ENCODE measurements at places on chromosomes 5 and 9. TPM values are rescaled to one million over a fixed set of nuclear protein-coding genes. Genes with fewer than 3 reads are reported as not detected.

- no peaks in the 10 kb centered on the region for H3K27me3 ChIP-seq
- no peak overlapping the region for H3K27ac ChIP-seq
- no peaks in the 10 kb centered on the region for H3K36me3 ChIP-seq
- H3K4me1 ChIP-seq: no peaks in the 10 kb centered on the region
Observed at GRCh38 chr9:82606492-82607382, 456.2 kb downstream of the RASEF start.

GRCh38 chr5:133930061-133930812, 38.2 kb downstream of the C5orf15 start:
- no peak for DNase-seq
- H3K27me3 ChIP-seq: no peaks in the 10 kb centered on the region
- H3K36me3 ChIP-seq: no peaks in the 10 kb centered on the region

DNA sequence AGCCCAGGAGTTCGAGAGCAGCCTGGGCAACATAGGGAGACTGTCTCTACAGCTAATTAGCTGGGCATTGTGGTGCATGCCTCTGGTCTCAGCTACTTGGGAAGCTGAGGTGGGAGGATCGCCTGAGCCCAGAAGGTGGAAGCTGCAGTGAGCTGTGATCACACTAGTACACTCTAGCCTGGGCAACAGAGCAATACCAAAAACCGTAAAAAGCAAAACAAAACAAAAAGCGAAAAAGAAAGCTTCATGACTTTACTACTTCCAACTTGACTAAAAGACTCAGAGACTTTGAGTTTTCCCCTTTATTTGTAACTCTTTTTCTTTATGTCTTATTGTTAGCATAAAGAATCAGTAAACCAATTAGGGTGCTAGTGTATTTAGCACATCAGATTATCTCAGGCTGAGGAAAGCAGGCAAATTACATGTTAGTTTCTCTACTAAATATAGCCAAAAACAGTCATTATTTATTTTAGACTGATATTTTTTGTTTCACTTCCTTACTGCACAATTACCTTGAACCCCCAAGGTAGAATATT, 5.4 kb downstream of the RAD17 start:
- no peaks in the 10 kb centered on the region for H3K27me3 ChIP-seq
- H3K4me3 ChIP-seq: no peak overlapping the region
- H3K27ac ChIP-seq: no peak overlapping the region
- peaks cover 9% of the 10 kb centered on the region for H3K4me1 ChIP-seq

DNA sequence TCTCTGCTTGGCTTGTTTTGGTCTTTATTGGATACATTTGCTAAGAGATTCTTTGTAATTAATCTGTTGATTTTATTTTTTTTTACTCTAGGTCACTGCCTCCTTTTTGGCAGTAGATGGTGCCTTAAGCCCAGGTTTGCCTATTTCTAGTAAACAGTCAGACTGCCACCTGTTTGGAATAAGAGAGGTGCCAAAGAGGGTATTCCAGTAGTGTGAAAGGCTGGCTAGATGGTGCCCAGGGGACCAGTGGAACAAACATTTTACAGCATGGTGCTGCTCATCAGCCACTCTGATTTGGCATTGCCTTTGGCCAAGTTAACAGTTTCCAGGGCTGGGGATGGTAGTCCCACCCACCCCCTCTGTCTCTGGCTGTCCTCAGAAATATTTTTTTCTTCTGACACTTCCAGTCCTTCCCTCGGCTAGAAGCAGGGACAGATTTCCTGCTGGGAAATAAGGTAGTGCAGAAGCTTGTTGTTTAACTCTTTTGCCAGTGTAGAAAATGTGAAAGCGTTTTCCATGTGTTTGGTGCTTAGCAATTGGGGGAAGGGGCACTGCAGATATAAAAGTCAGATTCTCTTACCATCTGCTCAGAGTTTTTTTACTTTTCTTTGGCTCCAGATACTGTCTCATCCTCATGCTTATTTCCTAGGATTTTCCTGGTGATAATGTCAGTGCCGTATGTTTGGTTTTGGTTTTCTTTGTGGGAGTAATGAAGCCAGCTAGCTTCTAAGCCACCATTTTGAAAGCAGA, 36.6 kb upstream of the FBXL7 start:
- H3K27me3 ChIP-seq: peaks cover 36% of the 10 kb centered on the region
- H3K27ac ChIP-seq: no peak overlapping the region
- no peak overlapping the region for H3K4me3 ChIP-seq
- DNase-seq: peak; percentile 52

- H3K27me3 ChIP-seq: no peaks in the 10 kb centered on the region
- H3K4me3 ChIP-seq: no peak overlapping the region
- peaks cover 21% of the 10 kb centered on the region for H3K4me1 ChIP-seq
- H3K27ac ChIP-seq: no peak overlapping the region
- no peak for DNase-seq
Observed at GRCh38 chr5:112974901-112975300, 1.7 kb upstream of the DCP2 start.

- no peaks in the 10 kb centered on the region for H3K27me3 ChIP-seq
- H3K4me1 ChIP-seq: peaks cover 9% of the 10 kb centered on the region
- no peak overlapping the region for H3K4me3 ChIP-seq
- DNase-seq: no peak
- H3K36me3 ChIP-seq: no peaks in the 10 kb centered on the region
Observed at GRCh38 chr5:169934990-169935389, 45.3 kb downstream of the INSYN2B start.

- H3K27me3 ChIP-seq: no peaks in the 10 kb centered on the region
- peaks cover 3% of the 10 kb centered on the region for H3K36me3 ChIP-seq
- no peak overlapping the region for H3K4me3 ChIP-seq
- no peaks in the 10 kb centered on the region for H3K4me1 ChIP-seq
- H3K27ac ChIP-seq: no peak overlapping the region
Observed at GRCh38 chr9:133862585-133863256, 124.6 kb upstream of the SARDH start.

DNA sequence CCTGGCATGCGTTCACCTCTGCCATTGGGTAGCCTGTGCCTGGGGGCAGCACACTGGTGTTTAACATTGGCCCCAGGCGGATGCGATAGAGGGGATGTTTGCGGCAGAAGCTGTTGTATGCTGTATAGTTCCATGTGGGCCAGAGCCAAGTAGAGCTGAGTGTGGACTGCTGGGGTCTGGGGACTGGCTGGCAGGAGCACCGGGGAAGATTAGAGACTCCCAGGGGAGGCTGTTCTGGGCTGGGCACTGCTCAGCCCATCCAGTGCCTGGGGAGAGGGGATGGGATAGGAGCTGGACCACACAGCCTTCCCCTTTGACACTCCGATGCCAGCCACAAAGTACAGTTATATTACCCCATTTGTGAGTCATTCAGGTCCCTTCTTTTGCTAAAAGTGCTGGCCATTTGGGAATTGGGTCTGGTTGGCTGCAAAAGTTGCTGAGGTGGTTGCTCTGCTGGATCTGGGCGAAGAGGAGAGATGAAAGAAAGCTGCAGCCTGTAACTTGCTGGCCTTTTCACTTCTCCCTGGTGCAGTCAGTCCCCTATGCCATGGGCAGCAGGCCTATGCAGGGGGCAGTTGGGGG, 73.8 kb downstream of the RGS3 start:
- H3K27ac ChIP-seq: no peak overlapping the region
- H3K36me3 ChIP-seq: peaks cover 82% of the 10 kb centered on the region
- H3K27me3 ChIP-seq: no peaks in the 10 kb centered on the region
- H3K4me3 ChIP-seq: no peak overlapping the region
- no peak for DNase-seq
- no peaks in the 10 kb centered on the region for H3K4me1 ChIP-seq

GRCh38 chr5:94366811-94367210, 251.6 kb downstream of the KIAA0825 start:
- H3K4me3 ChIP-seq: no peak overlapping the region
- no peak overlapping the region for H3K27ac ChIP-seq
- H3K4me1 ChIP-seq: no peaks in the 10 kb centered on the region
- H3K27me3 ChIP-seq: no peaks in the 10 kb centered on the region

DNA sequence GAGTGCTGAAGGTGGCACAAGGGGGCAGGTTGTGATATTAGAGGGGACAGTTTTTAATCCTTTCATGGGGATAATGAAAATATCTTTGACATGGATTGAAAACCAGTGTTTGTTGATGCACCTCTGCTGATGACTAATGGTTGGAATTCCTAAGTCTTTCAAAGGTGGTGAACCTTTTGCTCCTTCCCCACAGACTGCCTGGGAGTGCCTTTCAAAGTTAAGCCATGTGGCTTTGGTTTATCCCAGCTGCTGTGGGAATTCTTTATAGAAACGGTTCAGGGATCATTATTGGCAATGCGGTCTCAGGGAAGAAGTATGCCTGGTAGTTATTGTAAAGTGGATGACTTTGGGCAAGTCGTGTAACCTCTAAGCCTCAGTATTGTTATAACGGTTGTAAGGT, 45.7 kb downstream of the PIP5K1B start:
- peaks cover 4% of the 10 kb centered on the region for H3K27me3 ChIP-seq
- H3K36me3 ChIP-seq: no peaks in the 10 kb centered on the region
- DNase-seq: no peak
- no peaks in the 10 kb centered on the region for H3K4me1 ChIP-seq
- H3K4me3 ChIP-seq: no peak overlapping the region

DNA sequence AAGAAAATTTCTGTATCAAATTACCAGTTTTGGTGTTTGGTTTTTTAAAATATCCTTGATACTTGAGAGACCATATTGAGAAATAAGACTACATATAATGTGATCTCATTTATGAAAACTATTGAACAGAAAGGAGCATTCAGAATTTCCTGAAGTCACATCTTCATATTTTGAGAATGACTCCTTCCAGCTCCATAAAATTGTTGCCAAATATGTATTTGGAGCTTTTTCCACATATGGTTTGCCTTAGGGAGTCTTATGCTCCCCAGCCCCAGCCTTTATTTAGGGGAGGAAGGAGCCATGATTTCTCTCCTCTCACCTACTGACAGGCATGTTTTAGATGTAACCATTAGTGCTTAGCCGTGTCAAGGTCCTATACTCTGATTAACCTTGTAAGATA, 51.1 kb downstream of the GCNT1 start:
- no peaks in the 10 kb centered on the region for H3K36me3 ChIP-seq
- DNase-seq: no peak
- H3K4me3 ChIP-seq: no peak overlapping the region
- no peak overlapping the region for H3K27ac ChIP-seq
- H3K27me3 ChIP-seq: no peaks in the 10 kb centered on the region
- H3K4me1 ChIP-seq: no peaks in the 10 kb centered on the region

DNA sequence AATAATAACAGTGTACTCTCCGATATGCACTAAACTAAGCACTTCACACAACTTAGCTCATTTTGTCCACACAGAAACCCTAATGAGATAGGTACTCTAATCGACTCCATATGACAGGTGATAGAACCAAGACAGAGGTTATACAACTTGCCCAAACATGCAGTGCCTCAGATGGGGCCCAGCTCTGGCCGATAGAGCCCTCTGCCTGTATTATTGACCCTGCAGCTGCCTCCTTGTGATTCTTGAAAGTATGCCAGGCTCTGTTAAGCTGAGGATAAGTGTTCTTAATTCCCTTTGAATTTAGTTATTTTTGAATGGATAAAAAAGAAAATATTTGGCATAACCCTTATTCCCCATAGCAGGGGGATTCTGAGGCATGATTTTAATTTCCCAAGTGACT, 78.5 kb downstream of the HMHB1 start:
- no peak overlapping the region for H3K4me3 ChIP-seq
- peak; percentile 24 for DNase-seq
- H3K27me3 ChIP-seq: no peaks in the 10 kb centered on the region
- no peaks in the 10 kb centered on the region for H3K4me1 ChIP-seq

- no peaks in the 10 kb centered on the region for H3K36me3 ChIP-seq
- no peaks in the 10 kb centered on the region for H3K4me1 ChIP-seq
- DNase-seq: no peak
- no peak overlapping the region for H3K27ac ChIP-seq
Observed at GRCh38 chr5:5939759-5940370, 438.5 kb downstream of the MED10 start.

GRCh38 chr5:96614110-96614691, 48.0 kb upstream of the CAST start:
- peak overlapping the region; percentile 92 for H3K27ac ChIP-seq
- no peaks in the 10 kb centered on the region for H3K27me3 ChIP-seq
- H3K36me3 ChIP-seq: no peaks in the 10 kb centered on the region
- H3K4me3 ChIP-seq: peak overlapping the region; percentile 25

GRCh38 chr5:27769748-27770402, 731.5 kb upstream of the CDH9 start:
- no peak overlapping the region for H3K27ac ChIP-seq
- H3K4me3 ChIP-seq: no peak overlapping the region
- no peaks in the 10 kb centered on the region for H3K4me1 ChIP-seq
- no peaks in the 10 kb centered on the region for H3K27me3 ChIP-seq
- no peak for DNase-seq

DNA sequence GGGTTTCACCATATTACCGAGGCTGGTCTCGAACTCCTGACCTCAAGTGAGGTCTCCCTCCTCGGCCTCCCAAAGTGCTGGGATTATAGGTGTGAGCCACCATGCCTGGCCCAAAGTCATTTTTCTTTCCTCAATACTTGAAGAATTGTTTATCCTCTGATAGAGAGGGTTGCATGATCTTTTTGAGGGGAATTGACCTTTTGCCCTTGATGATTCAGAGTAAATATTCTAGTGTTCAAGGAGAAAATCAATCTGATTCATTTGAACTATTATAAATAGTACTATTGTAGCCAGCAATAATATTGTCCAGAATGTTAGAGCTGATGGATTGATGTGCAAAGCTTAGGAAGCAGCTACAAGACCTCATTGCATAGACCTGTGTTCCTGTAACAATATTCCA, 47.1 kb downstream of the UGCG start:
- DNase-seq: no peak
- no peak overlapping the region for H3K4me3 ChIP-seq
- no peak overlapping the region for H3K27ac ChIP-seq
- no peaks in the 10 kb centered on the region for H3K4me1 ChIP-seq

DNA sequence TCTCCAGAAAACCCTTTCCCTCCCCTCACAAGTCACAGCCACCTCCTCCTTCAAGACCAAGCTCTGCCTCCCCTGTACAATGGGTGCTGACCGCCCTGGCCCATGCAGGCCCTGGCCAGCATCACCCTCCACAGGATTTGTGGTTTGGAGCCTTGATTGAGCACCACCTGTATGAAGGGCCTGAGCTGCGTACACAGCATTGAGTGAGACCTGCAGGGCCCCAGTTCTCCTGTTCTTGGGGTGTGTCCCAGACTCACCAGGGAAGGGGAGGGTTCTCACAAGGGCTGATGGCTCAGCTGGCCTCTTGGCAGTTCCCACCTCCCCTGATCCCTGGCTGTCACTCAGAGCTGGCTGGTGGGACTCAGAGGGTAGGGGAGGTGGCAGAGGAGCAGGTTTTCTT, 63.7 kb upstream of the IER5L start:
- H3K4me1 ChIP-seq: peaks cover 18% of the 10 kb centered on the region
- H3K36me3 ChIP-seq: no peaks in the 10 kb centered on the region
- H3K27me3 ChIP-seq: no peaks in the 10 kb centered on the region
- no peak overlapping the region for H3K27ac ChIP-seq
- no peak overlapping the region for H3K4me3 ChIP-seq

TLX3 gene
- not detected for polyA plus RNA-seq

RETREG1 gene
- not detected for polyA plus RNA-seq

OSMR gene
- polyA plus RNA-seq: 6.1 TPM

IL9 gene
- not detected for polyA plus RNA-seq

PCDHAC2 gene
- polyA plus RNA-seq: 1.2 TPM

NUTM2G gene
- polyA plus RNA-seq: not detected

SLC1A1 gene
- polyA plus RNA-seq: 5.2 TPM

POU4F3 gene
- 0.10 TPM for polyA plus RNA-seq

SPATA31A3 gene
- polyA plus RNA-seq: not detected

FYB1 gene
- not detected for polyA plus RNA-seq

HRH2 gene
- not detected for polyA plus RNA-seq
